ENCODE measurements at places on chromosomes 1 and 21.

- DNase-seq, result no peak
Measured at GRCh38 chr1:165893507-165893906, 66.1 kb downstream of the UCK2 start.

GRCh38 chr1:24285231-24285630 is 33.9 kb upstream of the GRHL3 start:
- no peak for DNase-seq

- no peak for DNase-seq
Measured at GRCh38 chr21:14691914-14692313, 145.8 kb upstream of the SAMSN1 start.

GRCh38 chr1:166258017-166258416 is 91.2 kb upstream of the FAM78B start:
- no peak for DNase-seq

DNA sequence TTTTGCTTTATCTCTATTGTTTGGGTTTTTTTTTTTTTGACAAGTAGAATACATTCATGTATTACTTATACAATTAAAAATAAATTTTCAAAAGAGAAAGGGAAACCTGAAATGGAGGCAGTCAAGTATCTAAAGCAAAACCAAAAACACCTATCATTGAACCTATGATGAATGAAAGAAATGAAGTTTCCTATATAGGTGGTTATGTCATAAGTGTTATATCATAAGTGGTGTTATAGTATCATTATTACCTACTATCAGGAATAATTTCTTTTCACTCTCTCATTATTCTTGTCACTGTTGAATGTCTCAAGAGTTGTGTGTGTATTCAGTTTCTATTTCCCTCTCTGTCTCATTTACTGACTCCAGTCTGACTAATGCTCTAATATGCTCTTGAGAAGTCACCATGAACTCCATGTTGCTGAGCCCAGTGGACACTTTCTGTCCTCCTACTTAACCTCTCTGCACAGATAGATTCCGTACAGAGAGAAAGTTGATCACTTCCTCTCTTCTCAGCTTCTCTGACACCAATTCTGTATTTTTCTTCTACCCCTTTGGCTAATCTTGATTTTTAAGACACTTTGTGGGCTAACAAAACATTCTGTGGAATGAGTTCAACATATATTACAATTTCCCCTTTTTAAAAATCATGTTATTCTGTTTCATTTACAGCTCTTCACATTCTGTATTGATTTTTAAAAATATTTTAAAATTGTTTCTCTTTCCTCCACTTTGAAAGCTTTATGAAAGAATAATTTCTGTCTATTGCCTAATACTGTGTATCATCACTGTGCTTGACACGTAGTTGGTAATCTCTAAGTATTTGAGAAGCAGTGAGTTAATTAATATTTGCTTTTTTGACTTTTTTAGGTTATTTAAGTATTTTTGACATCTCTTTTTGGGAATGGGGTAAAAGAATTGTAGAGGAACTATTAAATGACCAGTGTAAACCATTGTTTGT is 50.1 kb downstream of the RASAL2 start:
- DNase-seq, result no peak

DNA sequence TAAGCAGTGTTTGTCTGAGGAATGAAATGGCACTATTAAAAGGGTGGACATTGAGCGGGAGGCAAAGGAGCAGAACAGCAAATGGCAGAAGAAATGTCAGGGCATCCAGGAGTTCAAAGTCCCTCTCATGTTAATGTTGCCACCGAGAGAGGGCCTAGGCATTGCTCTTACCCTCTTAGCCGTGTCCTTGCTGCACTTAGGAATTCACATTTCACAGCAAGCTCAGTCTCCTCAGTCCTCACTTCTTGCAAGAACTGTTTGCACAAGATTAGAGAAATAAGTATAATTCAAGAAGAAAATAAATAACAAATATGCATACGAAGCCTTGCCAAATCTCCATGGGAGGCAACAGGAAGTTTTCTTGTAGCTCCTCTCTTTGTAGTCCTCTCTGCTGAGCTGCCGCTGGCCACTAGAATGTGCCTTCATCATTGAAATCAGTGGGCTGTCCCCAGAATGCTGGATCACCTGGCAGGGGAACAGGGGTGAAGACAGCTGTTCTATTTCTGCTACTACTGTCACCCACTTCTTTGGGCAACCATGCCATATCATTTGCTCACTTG is 205.8 kb downstream of the ZNF326 start:
- DNase-seq, result no peak

DNA sequence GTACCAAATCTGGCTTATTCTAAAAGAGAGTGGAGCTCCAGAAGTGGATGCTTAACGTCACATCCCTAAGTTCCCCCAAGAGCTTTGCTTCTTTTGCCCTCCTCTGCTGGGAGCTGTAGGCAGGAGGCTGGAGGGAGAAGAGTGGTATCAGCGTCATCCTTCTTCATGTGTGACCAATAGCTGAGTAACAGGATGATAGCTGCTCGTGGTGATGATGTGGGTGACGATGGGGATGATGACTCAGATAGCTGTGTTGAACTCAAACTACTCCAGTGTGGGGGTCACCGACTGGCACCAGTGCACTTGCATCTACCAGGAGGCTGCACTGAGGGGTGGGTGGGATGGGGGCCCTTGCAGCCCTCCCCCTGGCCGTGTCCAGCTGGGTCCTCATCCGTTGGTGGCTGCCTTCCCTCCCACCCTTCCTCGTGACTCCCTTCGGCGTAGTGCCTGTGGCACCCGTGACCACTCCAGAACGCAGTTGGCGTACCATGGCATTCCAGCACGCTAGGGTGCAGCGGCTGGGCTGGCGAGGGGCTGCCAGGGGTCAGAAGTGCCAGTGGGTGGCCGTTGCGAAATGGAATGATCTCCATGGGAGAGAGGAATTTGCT is 1.1 kb downstream of the IGFN1 start:
- peak; percentile 51 for DNase-seq

GRCh38 chr1:66606362-66607065 is 72.6 kb downstream of the SGIP1 start:
- no peak for DNase-seq

- no peak for DNase-seq
Measured at GRCh38 chr1:163440090-163440489, 118.3 kb downstream of the NUF2 start.

- no peak for DNase-seq
Measured at GRCh38 chr1:43293896-43294760, 6.7 kb upstream of the TIE1 start.

- no peak for DNase-seq
Measured at GRCh38 chr21:45801989-45802388, 158.5 kb downstream of the PCBP3 start.

GRCh38 chr1:72282271-72283021 is at the start of gene NEGR1:
NEGR1 (minus strand) TSS chr1:72282539.
- DNase-seq, result peak; percentile 75

- DNase-seq, result no peak
Measured at GRCh38 chr1:93979040-93979717, 69.9 kb upstream of the GCLM start.

- no peak for DNase-seq
Measured at GRCh38 chr1:205258719-205259118, 31.0 kb downstream of the TMCC2 start.

DNA sequence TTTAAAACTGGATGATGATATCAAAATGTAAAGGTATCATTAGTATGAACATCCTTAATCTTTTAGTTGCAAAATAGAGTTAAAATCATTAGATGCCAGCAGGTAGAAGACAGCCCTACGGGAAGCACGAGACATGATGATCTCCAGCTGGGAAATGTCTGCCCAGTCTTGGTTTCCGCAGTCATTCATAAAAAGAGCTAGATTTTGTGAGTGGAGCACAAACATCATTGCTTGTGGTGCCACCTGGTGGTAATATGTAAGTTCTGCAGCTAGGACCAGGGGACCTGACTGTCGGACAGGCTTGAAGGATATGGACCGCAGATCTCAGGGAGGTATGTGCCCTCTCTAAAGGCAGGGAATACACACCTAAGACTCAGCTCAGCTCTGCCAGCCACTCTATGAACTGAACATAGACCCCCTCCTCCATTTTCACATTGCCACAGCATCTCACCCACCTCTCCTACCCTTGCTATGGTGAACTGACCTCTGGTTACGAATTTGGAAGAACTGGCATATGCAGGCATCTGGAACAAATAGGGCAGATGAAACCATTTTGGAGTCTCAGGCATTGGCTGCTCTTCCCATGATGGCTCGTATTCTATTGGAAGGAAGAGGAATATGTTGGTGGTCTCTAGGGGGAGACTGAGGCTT is 9.2 kb downstream of the FCMR start:
- peak; percentile 83 for DNase-seq

- DNase-seq, result no peak
Measured at GRCh38 chr21:17660452-17660851, 47.8 kb upstream of the BTG3 start.

DNA sequence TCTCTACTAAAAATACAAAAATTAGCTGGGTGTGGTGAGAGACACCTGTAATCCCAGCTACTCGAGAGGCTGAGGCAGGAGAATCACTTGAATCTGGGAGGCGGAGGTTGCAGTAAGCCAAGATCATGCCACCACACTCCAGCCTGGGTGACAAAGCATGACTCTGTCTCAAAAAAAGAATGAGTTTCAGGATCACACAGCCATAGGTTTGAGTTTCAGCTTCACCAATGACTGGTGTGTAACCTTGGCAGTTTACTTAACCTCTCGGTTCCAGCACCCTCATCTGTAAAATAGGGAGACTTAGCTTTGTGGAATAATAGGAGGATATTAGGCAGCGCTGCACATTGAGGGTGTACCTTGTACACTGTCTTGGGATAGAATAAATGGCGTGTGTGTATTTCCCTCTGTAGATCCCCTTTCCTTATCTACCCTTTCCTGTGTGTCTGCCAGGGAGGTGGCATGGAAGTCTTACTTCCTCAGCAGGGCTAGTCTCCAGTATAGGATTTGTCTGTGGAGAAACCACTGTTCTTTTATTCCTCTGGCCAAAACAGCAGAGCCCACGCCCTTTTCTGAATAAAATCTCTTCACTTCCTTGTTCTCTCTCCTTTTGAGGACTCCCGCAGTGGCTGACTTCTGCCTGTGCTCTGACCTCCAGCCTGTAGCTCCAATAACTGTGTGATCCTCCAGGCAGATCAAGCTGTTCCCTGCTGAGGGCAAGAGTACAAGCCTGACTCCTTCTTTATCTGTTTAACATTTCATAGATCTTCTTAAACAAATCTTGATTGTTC is 90.4 kb downstream of the HHAT start:
- DNase-seq, result no peak

All from activated CD4-positive, alpha-beta T cell treated with anti-CD3 and anti-CD28 coated beads, Interleukin-2, amount 50 U/mL, for 16 hours (primary cell).